ENCODE measurements at places on chromosomes 11 and 22.
A peak's percentile ranks its signal among the peaks of the same experiment; 100 is the strongest.

DNA sequence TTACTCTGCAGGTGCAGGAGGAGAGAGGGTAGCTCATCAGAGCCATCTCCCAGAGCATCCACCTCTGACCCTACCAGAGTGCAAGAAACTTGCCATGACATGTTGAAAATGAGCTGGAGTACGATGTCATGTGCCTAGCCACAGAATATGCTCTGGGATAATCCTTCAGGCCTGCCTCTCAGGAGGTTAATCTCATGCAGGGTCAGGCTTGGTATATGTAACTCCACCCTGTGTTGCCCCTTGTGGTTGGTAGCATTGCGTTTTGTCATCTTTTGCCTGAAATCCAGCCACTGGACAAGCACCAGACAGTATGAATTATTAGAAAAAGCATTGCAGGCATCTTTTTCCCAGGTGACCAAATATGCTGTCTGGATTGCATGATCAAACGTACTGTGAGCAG lies 36.2 kb downstream of the CNTF start:
- DNase-seq = no peak

DNA sequence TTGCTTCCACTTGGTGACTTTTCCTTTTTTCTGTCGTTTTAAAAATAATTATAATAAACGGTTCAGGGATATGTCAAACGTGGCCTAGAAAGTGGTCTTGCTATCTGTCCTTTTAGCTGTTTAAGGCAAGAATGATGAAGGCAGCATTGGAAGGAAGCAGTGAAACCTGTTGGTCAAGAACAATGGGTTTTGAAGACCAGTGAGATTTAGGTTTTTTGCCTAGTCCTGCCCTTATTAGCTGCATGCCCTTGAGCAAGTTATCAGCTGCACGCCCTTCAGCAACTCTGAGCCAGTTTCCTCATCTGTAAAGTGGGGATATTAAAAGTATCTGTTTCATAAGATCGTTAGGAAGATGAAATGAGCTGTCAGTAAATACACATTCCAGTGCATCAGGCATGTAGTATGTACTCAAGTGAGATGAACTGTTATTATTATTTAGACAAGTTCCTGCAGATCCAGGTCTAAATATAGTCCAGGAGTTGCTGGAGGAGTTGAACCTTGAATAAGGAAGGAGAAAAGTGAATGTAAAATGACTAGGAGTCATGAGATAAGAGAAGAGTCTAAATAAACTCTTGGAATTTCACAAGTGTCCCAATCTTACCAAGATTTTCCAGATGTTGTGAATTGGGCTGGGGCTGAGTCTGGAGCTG lies 90.8 kb upstream of the HSD17B12 start:
- DNase-seq = no peak

- DNase-seq = no peak
Measured at GRCh38 chr11:112628676-112629075, 332.5 kb upstream of the NCAM1 start.

- DNase-seq = no peak
Measured at GRCh38 chr11:441418-442274, at the start of gene ANO9. TSS of gene ANO9 (minus strand) at chr11:442011. CDS start at chr11:441926, 85 bp downstream.

- peak; percentile 35 for DNase-seq
Measured at GRCh38 chr11:12377106-12377823, at the start of gene PARVA. TSS of gene PARVA (plus strand) at chr11:12377571. CDS start at chr11:12377648, 77 bp downstream.

GRCh38 chr22:42966497-42966896 lies 48.5 kb downstream of the PACSIN2 start:
- DNase-seq = no peak

DNA sequence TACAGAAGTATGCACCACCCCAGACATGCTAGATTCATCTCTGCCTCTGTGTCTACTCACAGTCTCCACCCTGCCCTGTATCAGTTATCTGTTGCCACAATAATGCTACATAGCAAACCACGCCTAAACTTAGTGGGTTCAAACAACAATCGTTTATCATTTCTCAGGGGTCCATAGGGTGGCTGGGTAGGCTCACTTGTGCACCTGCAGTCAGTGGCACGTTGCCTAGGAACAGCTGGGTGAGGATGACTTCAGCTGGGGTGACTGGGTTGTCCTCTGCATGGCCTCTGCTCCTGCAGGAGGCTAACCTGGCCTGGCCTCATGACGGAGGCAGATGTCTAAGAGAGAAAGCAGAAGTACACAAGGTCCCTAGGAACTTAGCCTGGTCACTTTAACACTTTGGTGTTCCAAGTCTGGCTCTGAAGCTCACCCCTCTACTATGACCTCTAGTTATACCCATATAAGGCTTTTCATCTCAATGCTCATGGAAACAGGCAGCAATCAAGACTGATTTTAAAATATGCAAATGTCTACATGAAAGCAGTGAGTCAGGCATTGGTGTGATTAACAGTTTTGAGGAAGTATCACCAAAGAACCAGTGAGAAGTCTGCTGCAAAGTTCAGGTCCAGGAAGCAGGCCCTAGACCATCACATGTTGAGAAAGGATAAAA lies 10.7 kb downstream of the OLFML1 start:
- DNase-seq = no peak

- DNase-seq = no peak
Measured at GRCh38 chr22:37333724-37334460, 51.6 kb downstream of the CYTH4 start.

DNA sequence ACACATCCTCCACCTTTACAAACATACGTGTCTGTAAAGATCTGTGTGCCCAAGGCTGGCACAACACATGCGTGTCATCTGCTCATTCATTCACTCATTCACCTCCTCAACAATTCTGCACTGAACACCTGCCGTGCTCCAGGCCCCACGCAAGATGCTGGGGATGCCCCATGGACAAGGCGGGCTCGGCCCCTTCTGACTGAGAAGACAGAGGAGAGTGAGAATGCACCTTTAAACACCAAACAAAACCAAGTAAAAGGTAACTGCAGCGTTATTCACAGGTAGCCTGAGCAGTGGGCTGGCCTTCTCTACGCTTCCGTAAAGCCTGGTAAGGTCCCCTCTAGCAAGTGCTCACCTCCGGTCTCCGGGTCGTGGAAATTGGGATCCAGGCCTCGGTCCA lies 142.8 kb downstream of the SHANK2 start:
- no peak for DNase-seq

- no peak for DNase-seq
Measured at GRCh38 chr22:33012833-33013450, 45.2 kb downstream of the SYN3 start.

DNA sequence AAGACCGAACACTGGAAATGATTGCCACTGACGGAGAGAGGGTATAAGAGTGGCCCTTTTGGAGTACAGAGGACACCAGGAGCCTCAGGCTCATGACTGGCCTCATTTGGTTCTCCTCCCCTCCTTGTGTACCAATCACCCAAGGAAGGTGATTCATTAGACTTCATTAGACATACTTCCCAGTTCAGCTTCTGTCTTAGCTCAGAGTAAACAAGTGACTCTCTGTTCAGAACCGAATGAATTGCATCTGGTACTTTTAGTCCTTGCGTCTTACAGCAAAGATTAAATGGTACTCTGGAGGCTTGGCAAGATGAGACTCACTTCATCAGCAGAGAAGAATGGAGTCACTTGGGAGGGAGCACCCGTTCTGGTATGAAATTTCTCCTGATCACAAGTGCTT lies 75.2 kb downstream of the ZNRF3 start:
- DNase-seq = no peak

- DNase-seq = no peak
Measured at GRCh38 chr11:121048464-121049233, 24.7 kb downstream of the TBCEL start.

GRCh38 chr22:32144496-32145274 lies 14.4 kb downstream of the C22orf42 start:
- DNase-seq = no peak

- no peak for DNase-seq
Measured at GRCh38 chr11:118252688-118253087, 523 bp upstream of the MPZL3 start.

DNA sequence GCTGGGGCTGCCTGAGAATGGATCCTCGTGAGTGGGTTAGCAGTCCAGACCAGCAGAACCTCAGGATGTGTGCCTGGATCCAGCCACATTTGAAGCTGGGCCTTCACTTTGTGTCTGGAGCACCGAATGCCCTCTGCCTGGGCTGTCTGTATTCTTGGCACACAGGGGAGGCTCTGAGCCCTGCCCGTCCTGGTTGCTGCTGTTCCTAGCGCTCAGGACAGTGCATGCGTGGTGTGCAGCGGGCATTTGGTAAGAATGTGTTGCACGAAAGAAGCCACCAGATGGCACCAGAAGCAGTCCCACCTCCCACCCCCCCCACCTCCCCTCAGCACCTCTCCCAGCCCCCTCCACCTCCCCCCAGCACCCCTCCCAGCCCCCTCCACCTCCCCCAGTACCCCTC lies 4.1 kb upstream of the MAPK11 start:
- peak; percentile 39 for DNase-seq

- DNase-seq = no peak
Measured at GRCh38 chr11:118670063-118670462, 9.4 kb downstream of the TREH start.

DNA sequence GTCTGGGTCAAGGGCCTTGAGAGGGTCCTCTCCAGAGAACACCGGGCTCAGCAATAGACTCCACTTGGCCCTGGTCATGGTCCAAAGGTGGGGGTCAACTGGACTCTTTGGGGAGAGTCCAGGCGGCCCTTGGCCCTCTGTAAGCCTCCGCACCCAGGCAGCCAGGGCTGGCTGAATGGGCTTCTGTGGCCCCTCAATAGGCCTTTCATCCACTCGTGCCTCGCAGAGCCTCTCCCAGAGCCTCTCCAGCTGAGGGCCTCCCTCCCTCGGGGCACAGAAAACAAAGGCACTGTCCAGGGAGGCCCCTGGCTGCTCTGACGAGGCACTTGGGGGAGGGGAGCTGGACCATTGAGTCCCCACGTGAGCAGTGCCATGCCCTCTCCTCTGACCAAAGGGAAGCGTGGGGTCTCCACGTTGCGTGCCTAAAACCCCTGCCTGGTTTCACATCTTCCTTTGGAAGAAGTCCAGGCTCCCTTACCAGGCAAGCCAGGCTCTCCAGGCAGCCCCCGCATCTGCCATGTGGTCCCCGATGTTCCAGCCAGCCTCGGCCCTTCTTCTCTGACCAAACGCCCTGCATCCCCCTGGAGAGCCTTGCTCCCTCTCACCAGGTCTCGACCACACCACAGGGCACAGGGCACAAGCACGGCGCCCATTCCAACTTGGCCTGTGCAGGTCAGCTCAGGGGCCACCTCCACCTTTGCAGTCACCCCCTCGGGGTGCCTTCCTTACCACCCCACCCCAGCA lies 15.5 kb downstream of the KIAA0930 start:
- no peak for DNase-seq

DNA sequence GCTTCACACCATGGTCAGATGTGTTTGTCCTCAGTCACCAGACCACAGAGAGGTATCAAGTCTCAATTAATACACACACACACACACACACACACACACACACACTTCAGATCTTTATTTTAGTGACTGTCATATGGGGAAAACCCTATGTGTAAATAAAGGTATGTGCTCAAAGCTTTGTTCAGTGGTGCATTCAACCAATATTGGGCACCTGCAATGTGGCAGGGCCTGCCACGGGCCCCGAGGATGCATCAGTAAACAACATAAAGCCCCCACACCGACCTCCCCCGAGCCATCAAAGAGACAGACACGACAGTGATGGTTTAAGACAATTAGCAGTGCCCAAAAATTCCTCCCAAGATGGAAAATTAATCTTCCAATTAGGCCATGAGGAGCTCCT lies 51.6 kb downstream of the SHANK2 start:
- DNase-seq = no peak

- no peak for DNase-seq
Measured at GRCh38 chr22:43310311-43310710, 32.9 kb downstream of the SCUBE1 start.

- no peak for DNase-seq
Measured at GRCh38 chr11:35265755-35266454, 126.9 kb downstream of the CD44 start.

- no peak for DNase-seq
Measured at GRCh38 chr11:120713296-120713695, 201.7 kb downstream of the GRIK4 start.

GRCh38 chr11:88435415-88435814 lies 97.9 kb upstream of the CTSC start:
- no peak for DNase-seq

- DNase-seq = no peak
Measured at GRCh38 chr11:64742087-64742888, 1.7 kb downstream of the RASGRP2 start.

- no peak for DNase-seq
Measured at GRCh38 chr11:119056421-119056999, 495 bp downstream of the HYOU1 start.

DNA sequence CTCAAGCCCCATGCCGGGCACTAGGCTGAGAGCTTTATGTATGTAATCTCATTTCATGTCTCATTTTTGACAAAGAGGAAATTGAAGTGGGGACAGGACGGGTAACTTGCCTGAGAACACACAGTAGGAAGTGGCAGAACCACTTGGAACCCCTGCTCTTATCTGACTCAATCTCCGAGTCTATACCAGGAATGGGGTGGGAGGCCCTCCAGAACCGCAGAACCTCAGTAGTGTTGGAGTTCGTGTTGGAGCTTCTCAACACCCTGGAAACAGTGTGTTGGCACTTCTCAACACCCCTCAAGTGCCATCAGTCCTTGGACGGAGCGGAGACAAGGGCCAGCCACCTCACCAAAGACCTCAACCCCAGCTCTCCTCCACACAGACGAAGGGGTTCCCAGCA lies 38.8 kb upstream of the POLA2 start:
- no peak for DNase-seq

- no peak for DNase-seq
Measured at GRCh38 chr11:13717331-13717730, 48.9 kb downstream of the FAR1 start.

All from SW 1271 (cell line).